ENCODE measurements at places on chromosomes 5 and 9.

DNA sequence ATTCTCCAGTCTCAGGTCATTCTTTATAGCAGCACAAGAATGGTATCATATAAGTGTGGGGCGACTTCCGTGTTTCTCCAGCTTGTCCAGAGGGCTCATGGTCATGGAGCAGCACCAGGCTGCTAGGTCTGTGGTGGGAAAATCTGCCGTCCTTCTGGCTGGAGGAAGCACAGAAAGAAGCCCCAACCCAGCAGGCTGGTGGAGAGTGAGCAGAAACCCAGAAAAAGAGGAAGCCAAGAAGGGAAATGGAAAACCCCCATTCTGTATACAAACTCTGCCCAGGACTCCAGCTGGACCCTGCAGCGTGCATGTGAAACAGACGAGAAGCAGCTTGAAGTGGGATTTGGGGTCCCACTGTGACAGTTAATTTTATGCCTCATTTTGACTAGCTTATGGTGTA, 34.3 kb upstream of the OLFM1 start:
- no peak for DNase-seq

- no peak for DNase-seq
Observed at GRCh38 chr9:137109250-137110146, 5.0 kb downstream of the DPP7 start.

GRCh38 chr5:173686950-173687349, 70.5 kb upstream of the BOD1 start:
- DNase-seq: no peak

DNA sequence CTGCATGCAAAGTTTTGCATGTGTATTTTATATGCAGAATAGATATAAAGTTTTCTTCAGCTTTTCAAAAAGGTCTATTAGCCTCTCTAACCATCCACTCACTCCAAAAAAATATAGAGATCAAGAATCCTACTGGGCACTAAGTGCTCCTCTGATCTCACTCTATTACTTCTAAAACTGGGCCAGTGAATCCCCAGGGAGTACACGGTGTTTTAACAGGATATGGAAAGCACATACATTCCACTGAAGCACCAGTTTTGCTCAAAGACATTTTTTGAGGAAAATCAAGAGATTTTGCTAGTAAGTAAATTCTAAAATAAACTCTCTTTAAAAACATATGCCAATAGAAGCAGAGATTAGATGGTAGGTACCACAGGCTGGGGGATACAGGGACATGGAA, 95.2 kb downstream of the DEPDC1B start:
- DNase-seq: no peak

DNA sequence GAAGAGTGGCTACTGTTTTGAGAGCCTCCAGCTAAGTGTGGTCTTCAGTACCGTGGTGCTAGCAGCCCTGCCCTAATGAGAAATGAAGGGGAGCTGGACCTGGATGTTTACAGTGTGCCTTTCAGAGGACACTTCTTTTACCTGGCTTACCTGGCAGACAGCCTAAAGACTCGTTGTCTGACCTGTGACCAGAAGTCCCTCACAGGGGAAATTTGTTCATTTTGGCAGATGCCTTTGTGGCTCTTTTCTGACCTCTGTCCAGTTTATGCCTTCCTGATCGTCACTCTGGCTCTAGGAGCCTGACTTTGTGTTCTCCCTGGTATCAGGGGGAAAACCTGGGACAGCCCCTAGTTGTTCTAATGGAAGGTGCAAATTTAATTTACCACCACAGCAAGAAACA, 475.1 kb downstream of the DMRTA1 start:
- no peak for DNase-seq

GRCh38 chr5:25570067-25570583, 925.3 kb upstream of the CDH10 start:
- DNase-seq: no peak

DNA sequence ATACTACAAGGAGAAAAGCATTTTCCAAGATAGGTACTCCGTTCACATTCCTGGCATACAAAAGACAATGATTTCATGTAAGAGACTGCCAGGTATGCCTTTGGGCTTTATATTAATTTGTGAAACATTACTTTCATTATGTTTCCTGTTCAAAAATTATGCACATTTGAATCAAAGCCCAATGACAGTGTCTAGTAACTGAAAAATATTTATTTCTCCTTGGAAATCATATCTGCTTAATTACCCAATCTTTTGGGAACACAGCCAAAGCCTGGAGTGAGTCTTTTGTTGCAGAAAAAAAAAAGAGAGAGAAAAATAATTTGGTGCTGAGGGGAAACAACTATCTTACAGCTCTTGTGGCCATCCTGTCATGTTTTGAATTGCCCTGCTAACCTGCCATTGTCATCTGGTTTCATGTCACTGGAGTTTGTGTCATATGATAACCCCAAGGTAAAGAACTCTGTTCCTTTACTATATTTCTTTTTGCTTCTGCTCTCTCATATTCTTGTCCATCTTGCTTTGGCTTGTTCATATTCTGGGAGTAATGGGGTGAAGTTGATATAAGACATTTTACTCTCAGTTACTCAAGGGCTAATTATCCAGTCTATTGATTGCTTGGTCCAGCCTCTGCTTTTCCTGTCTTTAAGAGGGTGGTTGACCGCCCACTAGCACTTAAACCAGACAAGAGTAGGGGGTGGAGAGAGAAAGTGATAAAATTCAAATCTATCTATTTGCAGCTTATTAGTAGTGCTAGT, 238.3 kb upstream of the NUDT12 start:
- DNase-seq: no peak
